ENCODE measurements at places on chromosomes 16 and 17.

- DNase-seq: no peak
These were observed 29.5 kb downstream of the MBTD1 start for GRCh38 chr17:51230306-51230705.

DNA sequence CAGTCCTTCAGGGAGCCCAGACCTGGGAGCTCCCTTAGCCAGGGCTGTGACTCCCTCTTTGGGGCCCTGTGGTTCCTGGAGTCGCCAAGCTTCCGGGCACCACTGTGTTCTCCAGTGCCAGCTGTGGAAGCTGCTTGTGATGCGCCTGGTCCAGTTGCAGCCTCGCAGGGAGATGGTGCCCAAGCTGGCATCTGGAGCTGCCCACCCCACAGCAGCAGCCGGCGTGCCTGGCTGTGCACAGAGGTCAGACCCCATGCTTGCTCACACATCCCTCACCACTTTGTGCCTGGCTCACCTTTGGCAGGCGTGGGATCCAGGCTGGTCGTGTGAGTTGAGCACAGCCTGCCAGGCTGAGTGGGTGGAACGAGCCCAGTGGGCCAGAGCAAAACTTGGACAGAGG is 18.2 kb downstream of the RHOT1 start:
- DNase-seq: no peak

GRCh38 chr17:788551-788950 is 6.4 kb downstream of the MRM3 start:
- DNase-seq: no peak

GRCh38 chr17:77535435-77535834 is 394.7 kb downstream of the SEC14L1 start:
- DNase-seq: no peak
